ENCODE measurements at places on chromosomes 5 and 9. TPM values are rescaled to one million over a fixed set of nuclear protein-coding genes. Genes with fewer than 3 reads are reported as not detected.

GRCh38 chr5:30390095-30390494 is 803.4 kb upstream of the CDH6 start:
- DNase-seq: no peak
- no peak overlapping the region for H3K27ac ChIP-seq
- H3K27me3 ChIP-seq: no peaks in the 10 kb centered on the region
- no peaks in the 10 kb centered on the region for H3K36me3 ChIP-seq
- H3K4me1 ChIP-seq: no peaks in the 10 kb centered on the region

NUP214 gene
- 33.4 TPM for total RNA-seq

KCTD16 gene
- total RNA-seq: 5.5 TPM

- no peak overlapping the region for H3K4me3 ChIP-seq
- H3K27ac ChIP-seq: peak overlapping the region; percentile 16
- H3K27me3 ChIP-seq: no peaks in the 10 kb centered on the region
- peaks cover 9% of the 10 kb centered on the region for H3K4me1 ChIP-seq
- DNase-seq: peak; percentile 85
- H3K36me3 ChIP-seq: peaks cover 21% of the 10 kb centered on the region
These were observed 41.3 kb downstream of the UGCG start for GRCh38 chr9:111937781-111938426.

All from astrocyte (in vitro differentiated cells and primary cell).